Posterior cingulate gyrus (tissue), 11 donors: ENCODE measurements at places on chromosomes 6 and 20.

DNA sequence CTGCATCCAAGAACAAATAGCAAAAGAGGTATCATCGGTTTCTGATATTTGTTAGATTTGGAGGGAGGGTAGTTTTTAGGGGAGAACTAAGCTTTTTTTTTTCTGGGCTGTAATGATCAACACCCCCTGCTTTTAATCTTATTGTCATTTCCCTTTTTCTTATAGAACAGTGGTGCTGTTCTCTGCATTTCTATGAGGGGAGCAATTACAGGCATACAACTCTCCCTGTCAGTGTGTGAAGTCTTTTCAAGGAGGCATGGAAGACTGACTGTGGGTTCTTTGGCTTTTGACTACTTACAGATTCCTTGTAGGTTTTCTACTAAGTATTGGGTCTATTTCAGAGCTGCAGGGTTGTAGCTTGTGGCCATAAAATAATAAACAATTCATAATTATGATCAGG, 632.3 kb downstream of the TFAP2B start:
- no peak for DNase-seq

DNA sequence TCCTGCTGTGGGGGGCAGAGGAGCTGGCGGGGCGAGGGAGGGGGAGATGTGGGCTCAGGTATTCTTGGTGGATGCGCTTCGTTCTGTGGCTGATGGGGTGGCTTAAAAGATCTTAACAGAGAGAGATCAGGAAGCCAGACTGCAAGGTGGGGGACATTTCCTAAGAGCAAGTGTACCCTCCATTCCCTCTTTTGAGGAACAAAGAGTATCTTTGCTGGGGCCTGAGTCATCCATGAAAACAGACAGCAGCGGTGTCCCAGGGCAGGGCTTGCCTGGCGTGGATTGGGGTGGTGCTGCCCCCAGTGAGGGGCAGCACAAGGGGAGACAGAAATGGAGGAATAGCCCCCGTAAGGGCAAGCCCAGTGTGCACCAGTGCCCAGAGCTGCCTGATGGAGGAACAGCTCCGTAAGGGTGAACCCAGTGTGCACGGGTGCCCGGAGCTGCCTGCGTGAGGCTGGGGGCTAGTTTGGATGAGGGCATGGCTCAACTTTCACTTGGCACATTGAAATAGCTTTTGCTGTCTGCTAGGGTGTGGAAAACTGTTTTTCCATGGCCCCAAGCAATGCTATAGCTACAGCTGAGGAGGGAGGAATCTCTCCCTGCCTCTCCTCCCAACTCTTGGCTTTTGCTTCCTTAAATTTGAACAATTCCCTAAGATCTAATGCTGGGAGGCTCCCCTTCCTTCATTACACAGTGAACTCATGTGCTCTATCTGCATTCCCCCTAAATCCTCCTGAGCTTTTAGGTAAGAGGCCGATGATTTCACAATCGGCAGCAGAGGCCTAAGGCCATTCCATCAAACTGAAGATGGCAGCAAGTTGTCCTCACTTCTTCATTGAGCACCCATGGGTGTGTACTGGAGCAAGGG, 12.9 kb downstream of the MAPK13 start:
- DNase-seq, result no peak

DNA sequence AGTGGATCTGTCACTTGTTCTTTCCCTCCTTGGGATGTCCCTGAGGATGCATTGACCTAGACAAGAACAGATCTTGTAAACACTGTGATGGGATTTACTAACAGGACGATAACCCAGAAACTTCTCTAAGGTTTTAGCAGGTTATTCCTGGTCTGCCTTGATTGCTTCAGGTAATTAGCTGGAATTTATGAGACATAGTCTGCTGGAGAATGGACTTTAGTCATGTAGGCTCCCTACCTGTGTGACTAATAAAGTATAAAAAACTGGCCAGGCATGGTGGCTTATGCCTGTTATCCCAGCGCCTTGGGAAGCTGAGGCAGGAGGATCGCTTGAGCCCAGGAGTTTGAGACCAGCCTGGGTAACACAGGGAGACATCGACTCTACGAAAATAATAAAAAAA, 96.1 kb downstream of the PAK5 start:
- DNase-seq, result no peak

DNA sequence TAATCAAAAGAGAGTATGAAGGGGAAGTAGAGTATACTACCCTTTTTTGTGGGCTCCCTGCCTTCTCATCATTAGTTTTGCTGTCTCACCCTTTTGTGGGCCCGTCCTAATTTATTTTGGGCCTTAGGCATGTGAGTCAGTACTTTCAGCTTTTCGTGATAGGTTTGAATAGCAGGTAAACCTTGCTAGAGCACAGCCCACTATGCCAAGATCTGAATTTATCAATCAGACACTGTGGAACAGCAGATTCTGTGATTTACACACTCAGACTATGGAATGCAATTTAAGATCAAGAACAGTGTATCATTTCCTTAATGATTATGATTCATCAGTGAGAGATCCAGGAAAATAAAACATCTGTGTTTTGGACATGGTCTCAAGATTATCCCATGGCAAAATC, 1117.1 kb downstream of the KHDRBS2 start:
- DNase-seq, result no peak

DNA sequence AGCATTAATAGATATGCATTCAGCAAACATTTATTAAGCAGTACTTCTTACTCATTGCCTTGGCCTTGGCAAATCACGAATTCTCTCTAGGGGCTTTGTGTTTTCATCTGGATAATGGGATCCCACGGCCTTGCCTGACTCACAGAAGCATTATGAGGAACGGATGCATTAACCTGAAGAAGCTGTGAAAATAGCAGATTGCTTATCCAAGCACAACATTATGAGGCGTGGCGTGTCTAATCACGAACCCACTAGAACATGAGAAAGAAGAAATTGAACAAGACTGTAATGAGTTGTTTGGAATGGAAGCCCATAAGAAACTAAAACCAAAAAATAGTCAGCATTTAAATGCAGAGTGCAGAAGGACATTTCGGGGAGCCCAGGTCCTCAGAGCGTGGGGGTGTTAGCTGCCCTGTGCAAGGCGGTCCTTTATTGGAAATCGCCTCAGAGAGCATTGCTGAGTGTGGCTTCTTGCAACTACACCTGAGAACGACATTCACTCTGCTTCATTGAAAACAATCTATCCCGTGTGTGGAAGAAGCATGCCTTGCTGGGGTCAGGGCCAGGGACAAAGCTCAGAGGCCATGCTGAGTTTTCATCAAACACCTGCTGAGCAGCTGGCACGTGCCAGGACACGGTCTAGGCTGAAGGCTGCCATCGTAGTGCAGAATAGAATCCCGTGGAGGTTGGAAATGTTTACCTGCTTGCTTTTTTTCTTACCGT, 179.9 kb downstream of the ZDHHC14 start:
- no peak for DNase-seq

GRCh38 chr6:73774311-73774774, 78.3 kb downstream of the CD109 start:
- DNase-seq, result no peak

DNA sequence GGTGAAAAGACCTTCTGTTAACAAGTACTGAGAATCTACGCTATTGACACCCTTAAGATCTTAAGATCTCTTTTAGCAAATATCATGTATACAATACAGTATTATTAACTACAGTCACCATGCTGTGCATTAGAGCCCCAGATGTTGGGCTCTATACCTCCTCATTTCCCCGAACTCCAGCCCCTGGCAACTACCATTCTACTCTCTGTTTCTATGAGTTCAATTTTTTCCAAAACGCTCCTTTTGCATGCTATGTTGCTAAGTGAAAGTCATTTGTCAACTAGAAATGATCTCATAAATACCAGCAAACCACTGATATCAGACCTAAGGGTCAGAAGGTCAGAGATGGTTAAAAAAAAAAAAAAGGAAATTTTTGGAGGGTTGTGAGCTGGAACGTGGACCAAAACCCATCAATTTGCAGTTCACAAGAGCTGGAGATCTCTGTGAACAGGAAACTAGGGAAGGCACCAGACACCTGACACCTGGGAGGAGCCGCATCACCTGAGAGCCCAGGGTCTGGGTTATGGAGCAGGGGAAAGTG, 122.0 kb upstream of the KCNK16 start:
- DNase-seq, result no peak

- no peak for DNase-seq
These were observed 16.5 kb downstream of the BLOC1S5 start for GRCh38 chr6:8047541-8048292.

DNA sequence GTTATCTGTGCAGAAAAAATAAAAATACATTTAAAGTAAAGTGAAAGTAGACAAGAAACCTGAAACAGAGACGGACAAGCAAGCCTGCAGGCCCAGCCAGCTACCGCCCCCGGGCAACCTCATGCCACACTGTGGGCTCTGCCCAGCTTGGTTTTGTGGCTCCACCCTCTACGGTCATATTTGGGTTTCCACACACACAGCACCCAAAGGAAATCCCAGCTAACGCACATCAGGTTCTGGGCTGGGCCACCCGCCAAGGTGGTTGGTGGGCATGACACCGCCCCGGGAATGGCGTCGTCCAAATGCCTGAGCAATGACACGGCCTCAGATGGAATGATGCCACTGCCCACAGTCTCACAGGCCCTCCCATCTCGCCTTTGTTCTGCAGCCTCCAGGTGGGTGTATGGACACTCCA, 22.9 kb downstream of the FAM110A start:
- DNase-seq, result no peak

DNA sequence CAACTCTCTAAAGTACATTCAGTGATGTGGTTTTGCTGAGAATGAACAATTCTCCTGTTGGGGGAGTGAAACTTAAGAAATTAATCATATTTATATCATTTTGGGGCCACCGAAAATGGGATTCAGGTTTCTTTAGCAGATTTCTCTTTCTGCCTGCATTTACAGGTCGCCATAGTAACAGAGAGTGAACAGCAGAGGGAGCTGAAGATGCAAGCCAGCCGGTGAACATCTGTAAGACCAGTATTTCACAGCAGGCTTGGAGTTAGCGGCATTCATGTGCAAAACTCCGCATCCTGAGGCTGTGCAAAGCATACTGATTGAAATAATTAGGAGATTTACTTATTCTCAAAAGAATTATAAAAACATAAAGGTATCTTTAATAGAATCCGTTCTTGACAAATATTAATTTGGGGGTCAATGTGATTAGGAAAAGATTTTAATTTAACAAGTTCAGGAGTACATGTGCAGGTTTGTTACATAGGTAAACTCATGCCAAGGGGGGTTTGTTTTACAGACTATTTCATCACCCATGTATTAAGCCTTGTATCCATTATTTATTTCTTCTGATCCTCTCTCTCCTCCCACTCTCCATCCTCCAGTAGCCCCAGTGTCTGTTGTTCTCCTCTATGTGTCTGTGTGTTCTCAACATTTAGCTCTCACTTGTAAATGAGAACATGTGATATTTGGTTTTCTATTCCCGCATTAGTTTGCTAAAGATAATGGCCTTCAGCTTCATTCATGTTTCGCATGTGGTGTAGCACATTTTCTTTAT, 17.8 kb upstream of the HSF2 start:
- DNase-seq, result no peak

DNA sequence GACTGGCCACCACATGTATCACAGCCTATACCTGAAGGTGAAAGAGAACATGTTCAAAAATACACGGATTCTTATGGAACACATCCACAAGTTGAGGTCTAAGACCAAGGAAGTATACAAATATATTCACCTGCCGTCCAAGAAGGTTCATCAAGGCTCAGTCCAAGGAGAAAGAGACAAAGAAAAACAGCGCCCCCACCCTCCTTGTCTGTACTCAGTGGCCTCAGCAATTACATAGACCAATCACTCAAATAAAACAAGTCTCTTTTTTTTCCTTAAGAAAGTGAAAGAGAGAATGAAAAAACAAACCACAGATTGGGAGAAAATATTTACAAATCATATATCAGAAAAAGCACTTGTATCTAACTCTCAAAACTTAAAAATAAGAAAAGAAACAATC, 19.5 kb downstream of the CPXM1 start:
- DNase-seq, result no peak

- DNase-seq, result no peak
These were observed 143.2 kb downstream of the PREX1 start for GRCh38 chr20:48684501-48685041.

GRCh38 chr6:109373762-109374161, 8.5 kb downstream of the CD164 start:
- no peak for DNase-seq

DNA sequence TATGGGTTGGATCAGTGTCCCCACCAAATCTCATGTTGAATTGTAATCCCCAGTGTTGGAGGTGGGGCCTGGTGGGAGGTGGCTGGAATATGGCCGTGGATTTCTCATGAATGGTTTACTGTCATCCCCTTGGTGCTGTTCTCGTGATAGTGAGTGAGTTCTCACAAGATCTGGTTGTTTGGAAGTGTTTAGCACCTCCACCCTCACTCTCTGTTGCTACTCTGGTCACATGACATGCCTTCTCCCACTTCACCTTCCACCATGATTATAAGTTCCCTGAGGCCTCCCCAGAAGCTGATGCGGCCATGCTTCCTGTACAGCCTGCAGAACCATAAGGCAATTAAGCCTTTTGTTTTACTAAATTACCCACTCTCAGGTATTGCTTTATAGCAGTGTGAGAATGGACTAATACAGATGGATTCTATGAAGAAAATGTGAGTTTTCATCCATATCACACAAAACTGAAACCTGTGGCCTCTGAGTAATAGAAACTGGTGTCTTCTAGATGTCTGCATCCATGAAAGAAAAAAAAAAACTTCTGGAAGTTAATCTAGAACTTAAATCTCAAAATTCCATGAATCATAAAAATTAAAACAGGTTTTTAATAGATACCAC, 39.3 kb downstream of the MBOAT1 start:
- DNase-seq, result no peak

- DNase-seq, result no peak
These were observed 75.1 kb downstream of the SEL1L2 start for GRCh38 chr20:13915284-13915683.

DNA sequence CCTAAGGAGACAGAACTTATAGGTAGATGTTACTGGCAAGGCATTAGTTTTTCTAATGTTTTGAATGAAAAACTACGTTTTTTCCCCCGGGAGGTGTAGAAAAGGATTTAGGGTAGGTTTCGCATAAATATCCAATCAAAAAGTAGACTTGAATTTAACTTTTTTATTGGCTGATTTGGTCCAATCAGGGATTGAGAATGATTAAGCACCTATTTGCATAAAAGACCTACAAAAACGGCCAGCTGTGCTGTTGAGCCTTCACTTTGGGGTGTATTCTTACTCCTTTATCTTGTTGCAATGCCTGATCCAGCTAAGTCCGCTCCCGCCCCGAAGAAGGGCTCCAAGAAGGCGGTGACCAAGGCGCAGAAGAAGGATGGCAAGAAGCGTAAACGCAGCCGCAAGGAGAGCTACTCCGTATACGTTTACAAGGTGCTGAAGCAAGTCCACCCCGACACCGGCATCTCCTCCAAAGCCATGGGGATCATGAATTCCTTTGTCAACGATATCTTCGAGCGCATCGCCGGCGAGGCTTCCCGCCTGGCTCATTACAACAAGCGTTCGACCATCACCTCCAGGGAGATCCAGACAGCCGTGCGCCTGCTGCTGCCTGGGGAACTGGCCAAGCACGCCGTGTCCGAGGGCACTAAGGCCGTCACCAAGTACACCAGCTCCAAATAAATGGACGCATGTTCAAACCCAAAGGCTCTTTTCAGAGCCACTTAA, 113.5 kb upstream of the BTN3A2 start:
- DNase-seq, result peak; percentile 9

GRCh38 chr20:50536333-50536732, 26.1 kb downstream of the PTPN1 start:
- no peak for DNase-seq

GRCh38 chr6:37130704-37131103, 39.2 kb upstream of the PIM1 start:
- no peak for DNase-seq

GRCh38 chr20:58306421-58307261, 2.9 kb upstream of the RAB22A start:
- DNase-seq, result no peak

GRCh38 chr6:43014434-43014909, 423 bp downstream of the KLHDC3 start:
- no peak for DNase-seq

- DNase-seq, result no peak
These were observed 369.8 kb upstream of the ARID1B start for GRCh38 chr6:156407334-156407733.
